ENCODE measurements at places on chromosomes 7 and 10.
A peak's percentile ranks its signal among the peaks of the same experiment; 100 is the strongest.

GRCh38 chr10:116740971-116741370, 1.4 kb downstream of the HSPA12A start:
- peak; percentile 35 for DNase-seq

DNA sequence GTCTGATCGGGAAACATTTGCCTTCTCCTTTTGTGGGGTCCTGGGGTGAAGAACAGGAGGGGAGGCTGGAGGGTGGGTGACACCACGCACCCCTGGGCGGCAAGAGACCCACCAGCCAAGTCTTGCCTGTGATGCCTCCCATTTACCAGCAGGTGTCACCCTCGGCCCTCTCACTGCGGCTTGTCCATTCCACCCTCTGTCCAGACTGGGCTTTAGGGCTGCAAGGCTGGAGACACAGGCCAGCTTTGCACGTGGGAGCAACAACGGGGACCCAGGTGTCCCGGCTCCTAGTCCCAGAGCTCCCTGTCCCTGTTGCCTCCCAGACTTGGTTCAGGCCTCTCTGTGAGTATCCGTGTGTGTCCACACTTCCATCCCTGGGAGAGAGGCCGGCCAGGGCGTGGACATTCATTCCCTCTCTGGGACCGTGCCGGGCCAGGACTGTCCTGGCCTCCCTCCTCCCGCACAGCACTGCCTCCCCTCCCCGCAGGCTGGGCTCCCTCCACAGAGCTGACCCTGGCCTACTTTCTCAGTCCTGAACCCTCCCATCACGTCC, 36.2 kb upstream of the GTF2IRD1 start:
- DNase-seq = peak; percentile 82

DNA sequence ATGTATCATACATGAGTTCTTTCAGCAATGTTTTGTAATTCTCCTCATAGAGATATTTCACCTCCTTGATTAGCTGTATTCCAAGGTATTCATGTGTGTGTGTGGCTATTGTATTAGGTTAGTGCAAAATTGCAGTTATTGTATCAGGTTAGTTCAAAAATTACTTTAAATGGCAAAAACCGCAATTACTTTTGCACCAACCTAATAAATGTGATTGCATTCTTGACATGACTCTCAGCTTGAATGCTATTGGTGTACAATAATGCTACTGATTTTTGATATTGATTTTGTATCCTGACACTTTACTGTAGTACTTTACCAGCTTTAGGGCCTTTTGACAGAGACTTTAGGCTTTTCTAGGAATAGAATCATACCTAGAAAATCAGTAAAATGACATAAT, 297.4 kb downstream of the ZWINT start:
- no peak for DNase-seq

- peak; percentile 72 for DNase-seq
These were observed 932 bp downstream of the ESYT2 start for GRCh38 chr7:158828133-158829020.

DNA sequence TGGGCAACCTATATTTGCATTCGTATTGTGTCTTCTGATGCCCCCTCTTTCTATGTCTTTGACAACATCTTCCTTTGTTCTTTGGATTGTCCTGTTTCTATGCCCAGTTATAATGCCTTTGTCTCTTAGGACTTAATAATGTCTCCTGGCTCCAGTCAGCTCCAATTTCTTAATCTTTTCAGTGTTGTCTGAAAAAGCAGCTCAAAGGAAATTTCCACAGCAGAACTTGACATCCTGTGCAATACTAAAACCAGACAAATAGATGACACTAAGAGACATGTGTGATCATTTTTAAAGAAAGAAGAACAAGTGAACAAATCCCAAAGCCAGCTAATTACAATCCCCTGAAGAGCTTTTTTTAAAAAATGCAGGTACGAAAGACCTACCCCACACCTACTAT, 47.7 kb upstream of the RNF148 start:
- DNase-seq = no peak

GRCh38 chr7:148688526-148688925, 10.2 kb upstream of the CUL1 start:
- DNase-seq = no peak

GRCh38 chr10:62185919-62186692, 82.5 kb downstream of the RTKN2 start:
- no peak for DNase-seq

- DNase-seq = peak; percentile 74
These were observed 2.8 kb downstream of the PDGFA start for GRCh38 chr7:516606-517456.

DNA sequence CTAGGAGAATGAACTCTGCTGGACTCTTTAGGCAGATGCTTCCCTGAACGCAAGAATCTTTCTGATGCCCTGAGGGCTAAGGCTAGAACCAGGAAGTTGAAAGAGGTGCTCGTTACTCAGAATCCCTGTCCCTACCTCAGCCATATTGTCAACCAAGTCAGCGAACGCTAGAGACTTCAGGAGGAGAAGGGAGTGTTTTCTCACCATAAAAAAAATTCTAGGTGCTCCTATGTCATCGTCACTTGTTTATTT, 359.4 kb downstream of the PRPF18 start:
- no peak for DNase-seq

DNA sequence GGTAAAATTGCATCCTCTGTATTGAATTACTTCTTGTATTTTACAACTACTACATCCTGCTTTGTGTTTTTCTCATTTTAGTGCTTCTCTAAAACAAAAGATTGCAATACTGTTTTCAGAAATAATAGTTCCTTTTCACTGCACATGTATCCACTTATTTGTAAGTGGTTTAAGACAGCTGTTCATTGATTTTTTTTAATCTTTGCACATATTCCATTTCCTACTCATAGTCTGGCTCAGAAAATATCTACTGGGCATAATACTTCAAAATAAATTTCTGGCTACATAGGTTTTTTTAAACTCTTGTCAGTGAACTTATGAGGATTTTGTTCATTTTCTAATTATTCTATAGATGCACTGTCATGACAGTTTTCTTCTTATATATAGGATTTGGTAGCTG, 54.8 kb downstream of the SND1 start:
- DNase-seq = no peak

DNA sequence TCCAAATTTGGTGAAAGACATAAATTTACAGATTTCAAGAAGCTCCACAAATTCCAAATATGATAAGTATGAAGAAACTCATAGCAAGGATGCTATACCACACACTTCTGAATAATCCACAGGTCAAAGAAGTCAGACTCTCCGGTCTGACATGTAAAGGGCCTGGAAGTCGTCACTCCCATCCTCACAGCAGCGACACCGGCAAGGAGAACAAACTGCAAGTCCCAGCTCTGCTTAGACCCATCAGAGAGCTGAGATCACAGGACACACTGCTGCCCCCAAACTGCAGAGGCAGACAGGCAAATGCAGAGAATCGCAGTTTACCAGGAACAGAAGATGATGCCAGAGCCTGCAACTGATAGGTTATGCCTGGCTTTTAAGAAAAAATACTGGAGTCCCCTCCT, 62.0 kb downstream of the AMZ1 start:
- DNase-seq = no peak

- no peak for DNase-seq
These were observed 60.5 kb downstream of the YKT6 start for GRCh38 chr7:44261240-44261639.

GRCh38 chr7:142880876-142881505, 4.6 kb downstream of the TRPV6 start:
- peak; percentile 61 for DNase-seq

DNA sequence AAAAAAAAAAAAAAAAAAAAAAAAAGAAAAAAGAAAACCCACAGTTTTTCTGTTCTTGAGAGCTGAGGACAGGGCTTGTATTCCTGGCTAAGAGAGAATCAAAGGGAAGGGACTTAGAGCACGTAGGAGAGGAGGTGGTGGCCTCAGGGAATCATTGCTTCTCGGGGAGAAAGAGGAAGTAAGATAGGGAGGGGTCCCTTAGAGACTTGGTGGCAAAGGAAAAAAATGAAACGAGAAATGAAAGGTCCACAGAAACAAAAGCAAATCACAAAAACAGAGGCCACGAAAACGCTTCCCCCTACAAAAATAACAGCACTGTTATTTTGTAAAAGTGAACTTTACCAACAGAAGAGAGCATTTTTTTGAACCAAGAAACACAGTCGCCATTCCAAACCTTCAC, 323.1 kb upstream of the GALNT17 start:
- DNase-seq = no peak

GRCh38 chr7:45342236-45342635, 184.6 kb downstream of the RAMP3 start:
- no peak for DNase-seq

- no peak for DNase-seq
These were observed 45.6 kb downstream of the VIPR2 start for GRCh38 chr7:159098811-159099655.

- DNase-seq = no peak
These were observed 34.7 kb upstream of the FXYD4 start for GRCh38 chr10:43336641-43337318.

DNA sequence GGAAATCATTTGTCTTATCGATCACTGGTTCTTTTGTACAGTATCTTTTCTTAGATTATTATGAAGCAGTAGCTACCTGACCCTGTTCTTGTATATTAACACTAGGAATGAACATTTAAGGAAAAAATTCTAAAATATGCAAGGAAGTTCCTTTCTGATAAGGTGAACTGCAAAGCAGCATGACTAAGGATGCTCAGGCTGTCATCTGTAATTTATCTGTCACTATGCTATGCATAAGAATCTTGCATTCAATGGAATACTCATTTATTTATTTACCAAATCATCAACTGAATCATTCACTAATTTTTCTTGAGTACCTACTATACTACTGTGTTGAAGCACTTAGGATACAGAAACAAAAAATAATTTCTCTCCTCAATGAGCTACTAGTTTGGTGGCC, 5.8 kb downstream of the GSDME start:
- DNase-seq = no peak

GRCh38 chr10:80126876-80127275, 5.7 kb upstream of the PLAC9 start:
- no peak for DNase-seq
